Hypothalamus (tissue), 51 donors: ENCODE measurements at places on chromosomes 13 and 19.

DNA sequence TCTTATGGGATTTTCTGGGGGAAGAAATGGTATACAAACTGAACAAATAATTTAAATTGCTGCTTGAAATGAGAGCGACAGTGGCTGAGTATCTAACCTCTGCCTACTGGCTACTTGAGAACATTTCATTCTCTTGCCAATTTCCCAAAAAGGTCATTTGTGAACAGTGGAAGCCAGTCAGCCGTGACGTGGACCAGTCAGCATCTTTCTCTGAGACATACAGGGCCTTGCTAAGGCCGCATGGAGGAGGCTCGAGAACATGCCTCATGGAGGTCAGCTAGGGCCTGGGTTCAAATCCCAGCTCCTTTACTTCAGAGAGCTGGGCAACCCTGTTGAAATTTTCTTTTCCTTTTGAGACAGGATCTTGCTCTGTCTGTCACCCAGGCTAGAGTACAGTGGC lies 20.3 kb downstream of the ZC3H4 start:
- no peak for DNase-seq

GRCh38 chr13:86135856-86136255 lies 336.6 kb upstream of the SLITRK6 start:
- no peak for DNase-seq

DNA sequence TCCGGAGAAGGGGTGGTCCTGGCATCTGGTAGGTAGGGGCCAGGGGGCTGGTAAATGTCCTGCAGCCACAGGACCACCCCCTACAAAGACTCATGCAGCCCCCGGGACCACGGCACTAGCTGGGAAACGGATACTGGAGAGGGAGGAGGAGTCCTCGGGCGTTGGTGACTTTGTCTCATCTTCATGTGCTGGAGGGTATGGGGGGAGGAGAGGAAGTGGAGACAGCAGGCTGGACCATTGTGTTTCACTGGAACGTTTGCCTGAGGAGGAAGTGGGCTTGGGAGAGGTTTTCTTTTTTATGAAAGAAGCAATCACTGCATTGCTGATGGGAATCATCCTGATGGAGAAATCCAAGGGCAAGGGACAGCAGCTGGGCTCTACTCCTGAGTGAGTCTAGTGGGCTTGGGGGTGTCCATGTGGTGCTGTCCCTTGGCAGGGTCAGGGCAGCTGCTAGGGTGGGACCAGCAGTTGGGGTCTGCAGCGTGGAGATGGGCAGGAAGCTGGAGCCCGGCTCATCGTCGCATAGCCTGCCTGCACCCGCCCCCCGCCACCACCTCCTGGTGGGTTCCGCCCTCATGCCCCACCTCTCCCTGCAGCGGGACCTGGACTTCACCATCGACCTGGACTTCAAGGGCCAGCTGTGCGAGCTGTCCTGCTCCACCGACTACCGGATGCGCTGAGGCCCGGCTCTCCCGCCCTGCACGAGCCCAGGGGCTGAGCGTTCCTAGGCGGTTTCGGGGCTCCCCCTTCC lies 1.7 kb upstream of the ADM5 start:
- no peak for DNase-seq

DNA sequence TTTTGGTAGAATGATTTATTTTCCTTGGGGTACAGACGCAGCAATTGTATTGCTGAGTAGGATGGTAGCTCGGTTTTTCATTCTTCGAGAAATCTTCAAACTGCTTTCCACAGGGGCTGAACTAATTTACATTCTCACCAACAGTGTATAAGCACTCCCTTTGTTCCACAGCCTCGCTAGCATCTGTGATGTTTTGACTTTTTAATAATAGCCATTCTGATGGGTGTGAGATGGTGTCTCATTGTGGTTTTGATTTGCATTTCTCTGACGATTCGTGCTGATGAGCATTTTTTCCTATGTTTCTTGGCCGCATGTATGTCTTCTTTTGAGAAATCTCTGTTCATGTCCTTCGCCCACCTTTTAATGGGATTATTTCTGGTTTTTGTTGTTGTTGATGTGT lies 54.8 kb upstream of the UQCRFS1 start:
- DNase-seq = no peak

GRCh38 chr13:99256283-99256682 lies 1.9 kb downstream of the GPR18 start:
- no peak for DNase-seq

DNA sequence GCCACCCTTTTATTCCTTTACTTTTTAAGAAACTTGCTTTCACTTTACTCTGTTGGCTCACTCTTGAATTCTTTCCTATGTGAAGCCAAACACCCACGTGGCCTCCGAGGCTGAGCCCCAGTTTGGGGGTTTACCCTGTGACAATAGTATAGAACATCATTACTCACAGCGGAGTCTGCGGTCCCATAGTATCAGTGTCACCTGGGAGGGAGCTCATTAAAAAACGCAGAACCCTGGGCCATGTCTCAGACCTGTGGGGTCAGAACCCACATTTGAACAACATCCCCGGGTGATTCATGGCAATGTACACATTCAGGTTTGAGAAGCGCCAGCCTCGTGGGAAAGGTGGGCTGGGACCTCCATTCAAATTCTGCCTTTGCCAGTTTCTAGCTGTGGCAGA lies 36.0 kb upstream of the UBL3 start:
- no peak for DNase-seq

DNA sequence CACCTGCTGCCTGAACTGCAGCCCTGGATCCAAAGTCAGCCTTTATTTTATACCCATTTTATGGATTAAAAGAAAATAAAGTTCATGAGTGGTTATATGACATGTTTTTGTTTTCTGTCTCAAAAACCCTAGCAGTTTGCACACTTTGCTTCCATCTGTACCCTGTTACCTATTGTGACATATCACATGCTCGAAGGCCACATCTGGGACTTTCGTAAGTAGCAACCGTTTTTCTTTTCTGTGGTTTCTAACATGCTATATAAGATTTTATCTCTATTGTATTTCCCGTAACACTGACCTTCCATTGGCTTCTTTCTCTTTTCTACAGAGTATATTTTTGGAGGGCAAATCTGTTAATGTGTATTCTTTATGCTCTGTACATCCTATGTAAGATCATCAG lies 1007.2 kb downstream of the PCDH9 start:
- DNase-seq = no peak

- DNase-seq = no peak
Observed at GRCh38 chr19:16369306-16369663, 44.7 kb downstream of the KLF2 start.

DNA sequence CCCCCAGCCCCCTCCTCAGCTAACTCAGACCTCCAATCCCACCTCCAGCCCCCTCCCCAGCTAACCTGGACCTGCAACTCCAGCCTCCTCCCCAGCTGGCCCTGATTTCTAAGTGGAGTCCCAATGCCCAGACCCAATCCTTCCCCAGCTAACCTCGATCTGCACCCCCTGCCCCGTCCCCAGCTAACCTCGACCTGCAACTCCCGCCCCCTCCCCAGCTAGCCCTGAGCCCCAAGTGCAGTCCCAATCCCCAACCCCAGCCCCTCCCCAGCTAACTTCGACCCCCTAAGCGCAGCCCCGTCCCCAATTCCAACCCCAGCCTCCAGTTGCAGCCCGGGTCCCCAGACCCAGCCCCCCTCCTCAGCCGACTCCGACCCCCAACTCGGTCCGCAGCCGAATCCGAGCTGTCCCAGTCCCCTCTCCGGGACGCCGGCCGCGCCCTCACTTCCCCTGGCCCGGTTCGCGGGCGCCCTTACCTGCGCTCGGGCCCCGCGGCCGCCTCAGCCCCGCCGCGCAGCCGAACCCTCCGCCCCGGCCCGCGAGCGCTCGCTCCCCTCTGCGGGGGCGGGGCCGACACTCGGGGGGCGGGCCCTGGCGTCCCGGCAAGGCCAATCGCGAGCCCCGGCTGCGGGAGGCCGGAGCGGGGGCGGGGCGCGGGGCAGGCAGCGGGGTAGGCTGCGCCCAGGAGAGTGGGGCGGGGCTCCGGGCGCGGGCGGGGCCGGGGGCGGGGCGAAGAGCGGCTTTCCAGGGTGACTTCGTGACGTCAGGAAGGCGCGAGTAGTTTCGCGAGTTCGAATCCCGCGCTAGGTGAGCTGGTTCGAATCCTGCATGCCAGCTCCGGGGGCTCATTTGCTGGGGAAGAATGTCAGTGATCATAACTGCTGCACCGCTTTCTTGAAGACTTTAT lies at the start of gene GNG7:
Gene GNG7 (minus strand): TSS at position 525 of the 907 bp plus-strand sequence. CDS start 182,006 bp downstream, outside the sequence.
- peak; percentile 81 for DNase-seq

DNA sequence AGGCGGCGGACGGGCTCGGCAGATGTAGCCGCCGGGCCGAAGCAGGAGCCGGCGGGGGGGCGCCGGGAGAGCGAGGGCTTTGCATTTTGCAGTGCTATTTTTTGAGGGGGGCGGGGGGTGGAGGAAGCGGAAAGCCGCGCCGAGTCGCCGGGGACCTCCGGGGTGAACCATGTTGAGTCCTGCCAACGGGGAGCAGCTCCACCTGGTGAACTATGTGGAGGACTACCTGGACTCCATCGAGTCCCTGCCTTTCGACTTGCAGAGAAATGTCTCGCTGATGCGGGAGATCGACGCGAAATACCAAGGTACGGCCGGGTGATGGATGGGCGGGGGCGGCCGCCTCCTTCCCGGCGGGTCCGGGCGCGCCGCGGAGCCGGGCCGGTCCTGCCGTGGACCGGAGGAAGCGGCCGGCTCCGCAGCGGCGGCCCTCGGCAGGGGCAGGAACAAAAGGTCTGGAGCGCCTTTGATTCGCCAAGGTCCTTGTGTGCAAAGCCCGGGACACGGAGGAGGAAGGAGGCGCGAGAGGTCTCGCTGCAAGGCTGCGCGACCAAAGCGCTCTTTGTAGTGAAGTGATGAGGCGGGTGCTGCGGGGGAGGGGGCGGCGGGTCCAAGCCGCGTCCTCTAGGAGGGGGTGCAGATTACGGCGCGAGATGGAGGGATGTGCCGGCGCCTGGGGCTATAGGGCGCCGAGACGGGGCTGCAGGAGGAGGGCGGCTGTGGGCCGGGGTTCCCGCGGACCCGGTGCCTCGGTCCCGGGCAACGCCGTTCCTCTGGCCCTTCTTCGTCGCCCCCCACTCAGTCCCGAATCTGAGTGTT lies 689 bp downstream of the ING1 start:
- DNase-seq = no peak

GRCh38 chr13:101628900-101629299 lies 176.4 kb downstream of the ITGBL1 start:
- no peak for DNase-seq

GRCh38 chr13:41533266-41534052 lies 76.1 kb downstream of the RGCC start:
- no peak for DNase-seq

DNA sequence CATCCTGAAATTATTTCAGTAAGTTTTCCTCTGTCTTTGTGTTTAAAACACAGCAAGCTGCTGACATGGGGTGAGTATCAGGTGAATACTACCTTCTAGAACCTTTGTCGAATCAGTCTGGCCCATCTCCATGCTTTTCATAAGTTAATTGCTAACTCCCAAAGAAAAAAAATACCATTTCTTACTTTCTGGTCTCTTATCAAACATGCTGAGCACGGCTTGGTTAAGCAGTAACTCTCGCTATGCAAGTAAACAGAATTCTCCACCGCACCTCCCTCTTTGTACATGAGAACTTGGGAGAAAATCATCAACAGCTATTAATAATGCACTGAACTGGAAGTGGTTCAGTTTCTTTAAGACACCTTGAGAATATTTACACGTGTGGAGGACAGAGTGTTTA lies 88.6 kb downstream of the FGF9 start:
- no peak for DNase-seq

- no peak for DNase-seq
Observed at GRCh38 chr13:99464441-99464949, 36.8 kb upstream of the TM9SF2 start.

DNA sequence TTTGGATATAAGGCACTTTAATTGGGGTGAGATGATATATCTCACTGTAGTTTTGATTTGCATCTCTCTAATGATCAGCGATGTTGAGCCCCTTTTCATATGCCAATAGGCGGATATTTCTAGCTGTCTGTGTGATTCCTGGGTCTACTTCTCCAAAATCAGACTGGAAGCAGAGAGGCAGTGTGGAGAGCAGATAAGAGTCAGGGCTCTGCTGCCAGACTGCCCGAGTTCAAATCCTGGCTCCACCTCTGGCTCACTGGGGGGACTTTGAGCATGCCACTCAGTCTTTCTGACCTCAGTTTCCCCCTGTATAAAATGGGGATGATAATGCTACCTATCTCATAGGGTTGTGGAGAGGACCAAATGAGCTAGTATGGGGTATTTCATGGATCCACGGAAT lies 24.0 kb upstream of the ACP7 start:
- no peak for DNase-seq

GRCh38 chr13:27588405-27588804 lies 31.9 kb downstream of the LNX2 start:
- no peak for DNase-seq

GRCh38 chr19:1266129-1266915 lies 2.8 kb upstream of the CIRBP start:
- peak; percentile 73 for DNase-seq

DNA sequence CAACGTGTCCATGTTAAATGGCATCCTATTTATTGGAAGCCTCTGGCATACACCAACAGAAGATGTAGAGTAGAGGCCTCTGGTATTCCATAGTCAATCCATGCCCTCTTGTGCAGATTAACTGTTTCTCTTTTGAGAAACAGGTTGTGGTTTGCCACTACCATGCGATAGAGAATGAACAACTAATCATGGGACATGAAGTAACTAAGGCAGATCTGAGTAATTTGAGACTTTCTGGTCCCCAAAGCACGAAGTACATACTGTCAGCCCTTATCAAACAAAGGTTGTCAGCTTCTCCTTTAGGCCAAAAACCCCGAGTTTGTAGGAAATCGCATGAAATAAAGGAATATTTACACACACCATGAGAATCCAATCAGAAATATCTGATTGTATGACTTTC lies 3.6 kb downstream of the ZNF121 start:
- DNase-seq = no peak

- no peak for DNase-seq
Observed at GRCh38 chr13:24265453-24265852, 43.9 kb upstream of the C1QTNF9 start.

GRCh38 chr19:947707-948539 lies 22.1 kb downstream of the ARID3A start:
- no peak for DNase-seq

GRCh38 chr19:15463861-15464371 lies 428 bp downstream of the RASAL3 start:
- DNase-seq = no peak

- no peak for DNase-seq
Observed at GRCh38 chr13:26946684-26947343, 186.2 kb upstream of the GPR12 start.

- peak; percentile 31 for DNase-seq
Observed at GRCh38 chr19:53868091-53868891, 608 bp downstream of the MYADM start.

- DNase-seq = no peak
Observed at GRCh38 chr19:3135961-3136683, at the start of gene GNA15. Gene GNA15 (plus strand): TSS chr19:3136033. CDS start chr19:3136451, 418 bp downstream.

- DNase-seq = no peak
Observed at GRCh38 chr13:105084931-105085330, 1450.5 kb downstream of the EFNB2 start.

DNA sequence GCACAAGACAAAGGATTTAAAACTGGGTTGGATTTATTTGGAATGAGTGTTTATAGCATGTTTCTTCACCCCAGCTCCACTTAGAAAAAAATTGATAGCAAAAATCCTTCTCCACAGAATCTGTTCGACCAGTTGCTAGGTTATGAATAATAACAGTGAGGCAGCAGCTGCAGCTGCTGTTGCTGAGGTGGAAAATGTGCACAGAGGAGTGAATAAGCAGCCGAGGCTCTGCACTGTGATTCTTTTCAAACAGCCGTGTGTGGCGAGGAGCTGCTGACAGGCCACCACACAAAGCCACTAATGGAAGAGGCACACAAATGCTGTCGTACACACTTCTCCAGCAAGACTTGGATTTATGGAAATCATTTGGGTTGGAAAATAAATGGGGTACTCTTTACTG lies 6.4 kb upstream of the RASL11A start:
- no peak for DNase-seq
